ENCODE measurements at places on chromosomes 11 and 22. TPM values are rescaled to one million over a fixed set of nuclear protein-coding genes. Genes with fewer than 3 reads are reported as not detected.

DNA sequence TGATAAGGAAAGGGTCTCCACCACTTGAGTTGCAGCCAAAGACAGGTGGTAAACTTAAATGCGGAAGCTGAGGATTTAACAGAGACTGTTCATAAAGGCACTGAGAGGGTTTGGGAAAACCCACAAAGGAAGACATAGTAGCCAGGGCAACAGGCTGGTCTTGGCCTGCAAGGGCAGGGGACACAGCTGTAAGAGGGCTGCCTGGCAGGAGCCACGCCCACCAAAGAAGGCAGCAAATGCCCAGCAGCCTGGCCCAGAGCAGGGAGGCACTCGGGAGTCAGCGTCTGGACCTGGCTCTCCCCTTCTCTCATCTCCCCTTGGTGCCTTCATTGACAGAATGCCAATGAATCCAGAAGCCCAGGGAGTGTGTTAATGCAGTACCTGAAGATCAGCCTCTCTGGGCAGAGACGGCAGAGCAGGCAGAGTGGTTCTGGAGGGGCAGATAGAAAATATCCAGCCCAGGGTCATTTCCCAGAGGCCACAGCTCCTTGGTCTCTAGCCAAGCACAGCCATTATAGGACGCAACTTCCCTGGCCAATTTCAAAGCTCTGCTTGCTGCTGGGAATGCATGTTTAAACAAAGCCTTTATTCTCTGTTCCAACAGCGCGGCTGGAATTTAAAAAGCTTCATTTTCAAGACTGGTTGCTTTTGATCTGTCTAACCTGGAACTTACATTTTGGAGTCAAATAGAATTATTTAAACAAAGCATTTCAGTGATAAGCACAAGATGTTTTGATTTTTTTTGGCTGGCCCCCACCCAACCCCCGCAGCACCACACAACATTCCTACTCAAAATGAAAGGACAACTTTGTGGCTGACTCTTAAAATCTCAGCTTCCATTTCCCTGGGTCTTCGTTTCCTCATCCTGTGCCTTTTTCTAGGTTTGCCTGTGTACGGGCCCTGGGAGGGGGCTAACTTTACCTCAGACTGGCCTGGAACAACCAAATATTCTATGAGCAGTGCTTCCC, 125.6 kb upstream of the LMO1 start:
- no peak for DNase-seq

- DNase-seq, result no peak
Measured at GRCh38 chr22:38866399-38867123, 5.5 kb downstream of the CBX6 start.

DNA sequence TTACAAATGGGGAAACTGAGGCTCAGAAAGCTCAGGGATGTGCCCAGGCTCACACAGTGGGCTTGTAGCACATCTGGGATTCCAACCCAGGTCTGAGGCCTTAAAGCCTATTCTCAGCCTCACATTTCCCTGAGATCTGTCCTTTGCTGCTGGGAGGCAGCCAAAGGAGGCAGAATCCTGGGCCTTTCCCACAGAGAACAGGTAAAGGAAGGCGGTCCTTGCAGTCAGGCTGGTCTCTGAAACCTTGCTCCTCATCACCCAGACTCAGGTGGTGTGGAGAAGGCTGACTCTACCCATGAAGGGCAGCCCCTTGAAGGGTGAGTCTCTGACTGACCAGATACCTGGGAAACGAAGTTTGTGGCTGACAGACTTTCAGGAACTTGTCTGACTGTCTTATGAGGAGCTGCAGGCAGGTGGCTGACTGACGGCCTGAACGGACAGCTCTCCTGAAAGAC, 7.8 kb downstream of the SLCO2B1 start:
- no peak for DNase-seq

GRCh38 chr11:120248551-120249278, 8.8 kb downstream of the POU2F3 start:
- DNase-seq, result no peak

DNA sequence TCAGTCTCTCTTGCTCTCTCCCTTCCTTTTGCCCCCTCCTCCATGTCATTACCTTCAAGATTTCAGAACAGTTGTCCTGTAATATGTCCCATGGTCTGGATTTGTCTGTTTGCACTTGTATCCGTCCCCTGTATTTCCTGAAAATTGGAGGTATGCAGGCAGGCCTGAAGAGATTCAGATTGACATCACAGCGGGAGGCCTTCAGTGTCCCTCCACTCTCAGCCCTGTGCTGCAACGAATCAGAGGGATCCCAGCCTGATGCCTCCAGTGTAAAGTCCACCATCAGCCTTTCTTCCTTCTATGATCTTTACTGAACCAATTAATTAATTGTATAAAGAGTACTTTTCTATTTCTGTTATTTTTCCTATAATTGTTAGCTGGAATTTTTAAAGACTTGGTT, 57.3 kb downstream of the ELMOD1 start:
- no peak for DNase-seq

- no peak for DNase-seq
Measured at GRCh38 chr11:2090172-2091111, 48.7 kb downstream of the IGF2 start.

GRCh38 chr11:88438721-88439120, 101.2 kb upstream of the CTSC start:
- no peak for DNase-seq

- DNase-seq, result peak; percentile 70
Measured at GRCh38 chr22:30235687-30236170, 10.8 kb downstream of the LIF start.

DNA sequence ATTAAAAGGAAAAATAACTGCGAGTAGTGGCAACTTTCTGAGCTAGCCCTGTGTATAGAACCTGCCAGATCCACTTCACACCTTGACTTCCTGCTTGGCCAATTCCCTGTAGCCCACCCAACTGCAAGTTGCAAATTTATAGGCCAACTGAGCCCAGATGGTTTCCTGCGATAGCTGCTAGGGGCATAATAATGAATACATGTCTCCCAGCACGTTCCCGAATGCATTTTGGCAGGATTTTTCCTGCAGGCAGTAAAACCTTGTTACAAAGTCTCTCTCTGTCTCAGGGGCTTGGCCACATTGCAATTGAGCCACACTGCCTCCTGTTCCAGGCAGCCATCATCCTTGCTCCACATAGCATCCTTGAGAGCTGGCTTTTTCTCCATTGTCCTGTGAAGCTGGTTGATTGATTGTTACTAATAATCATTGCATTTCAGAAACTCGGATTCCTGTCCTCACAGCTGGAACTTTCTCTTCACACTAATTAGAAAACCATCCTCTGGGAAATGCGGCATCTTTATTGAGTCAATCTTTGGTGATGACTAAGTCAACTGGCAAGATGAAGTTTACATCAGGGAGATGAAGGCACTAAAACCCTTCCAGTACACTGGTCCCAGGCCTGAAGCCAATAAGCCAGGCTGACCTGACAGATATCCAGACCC, 18.6 kb upstream of the LMO2 start:
- no peak for DNase-seq

- DNase-seq, result peak; percentile 30
Measured at GRCh38 chr11:72750086-72750485, 2.1 kb downstream of the ARAP1 start.

- no peak for DNase-seq
Measured at GRCh38 chr11:126700768-126701519, 299.6 kb downstream of the KIRREL3 start.

- no peak for DNase-seq
Measured at GRCh38 chr11:66595245-66595904, 2.4 kb downstream of the CCS start.

GRCh38 chr11:8381343-8381742, 117.7 kb upstream of the LMO1 start:
- DNase-seq, result no peak

GRCh38 chr11:90908074-90908473, 685.2 kb upstream of the CHORDC1 start:
- no peak for DNase-seq

GRCh38 chr11:19820100-19820499, 107.5 kb downstream of the NAV2 start:
- no peak for DNase-seq

- no peak for DNase-seq
Measured at GRCh38 chr22:24463071-24463760, 31.9 kb upstream of the UPB1 start.

- no peak for DNase-seq
Measured at GRCh38 chr11:7439746-7440320, 45.5 kb upstream of the OLFML1 start.

- DNase-seq, result no peak
Measured at GRCh38 chr22:35959121-35959800, 69.4 kb downstream of the RBFOX2 start.

DNA sequence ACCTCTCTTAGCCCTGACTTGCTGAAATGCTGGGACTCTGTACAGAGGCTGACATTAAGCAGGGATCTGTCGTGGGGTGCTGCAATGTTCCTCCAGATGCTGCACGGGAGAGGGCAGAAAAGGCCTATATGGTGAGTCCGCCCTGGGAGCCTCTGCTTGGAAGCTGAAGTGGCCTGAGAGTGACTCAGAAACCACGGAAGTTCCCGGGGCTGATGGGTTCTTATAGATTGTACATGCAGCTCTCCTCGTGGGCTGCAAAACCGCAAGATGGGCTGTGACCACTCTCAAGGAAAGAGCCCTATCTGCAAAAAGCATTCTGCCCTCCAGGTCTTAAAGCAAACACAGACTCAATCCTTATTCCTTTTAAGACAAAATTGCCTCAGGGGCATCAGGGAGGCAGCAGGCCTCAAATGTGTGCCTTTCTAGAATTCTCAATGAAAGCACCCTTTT, 5.8 kb upstream of the SLC43A3 start:
- DNase-seq, result no peak

DNA sequence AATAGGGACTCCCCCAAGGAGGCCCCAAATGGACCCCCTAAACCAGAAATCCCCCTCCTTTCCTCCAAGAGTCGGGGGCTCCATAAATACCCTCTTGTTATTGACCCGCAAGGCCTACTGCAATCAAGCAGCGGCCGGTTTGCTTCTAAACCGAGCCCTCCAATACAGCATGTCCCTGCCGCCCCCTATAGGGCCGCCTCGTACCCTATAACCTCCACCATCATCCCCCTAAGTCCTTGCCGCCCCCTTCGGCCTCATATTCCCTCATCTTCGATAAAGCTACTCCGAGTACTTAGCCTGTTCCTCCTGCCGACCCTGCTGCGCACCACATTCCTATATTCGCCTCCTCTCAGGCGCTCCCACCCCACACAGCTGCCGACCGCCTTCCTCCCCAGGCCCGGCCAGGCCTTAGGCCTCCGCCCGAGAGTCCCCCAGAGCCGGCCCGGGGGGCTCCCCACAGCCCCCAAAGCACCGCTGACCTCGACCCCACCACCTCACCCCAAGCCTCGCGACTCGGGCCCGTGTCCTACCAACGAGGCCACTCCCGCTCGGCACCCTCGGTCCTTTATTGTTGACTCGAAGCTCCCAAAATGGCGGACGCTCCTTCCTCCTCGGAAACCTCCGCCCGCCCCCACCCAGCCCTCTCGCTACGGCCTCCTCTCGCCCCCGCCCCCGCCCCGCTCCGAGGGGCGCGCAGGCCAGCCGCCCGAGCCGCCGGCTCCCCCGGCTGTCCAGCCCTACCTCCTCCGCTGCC, 430 bp downstream of the DDX6 start:
- peak; percentile 65 for DNase-seq

GRCh38 chr11:126544108-126545056, 188.9 kb downstream of the ST3GAL4 start:
- peak; percentile 70 for DNase-seq

DNA sequence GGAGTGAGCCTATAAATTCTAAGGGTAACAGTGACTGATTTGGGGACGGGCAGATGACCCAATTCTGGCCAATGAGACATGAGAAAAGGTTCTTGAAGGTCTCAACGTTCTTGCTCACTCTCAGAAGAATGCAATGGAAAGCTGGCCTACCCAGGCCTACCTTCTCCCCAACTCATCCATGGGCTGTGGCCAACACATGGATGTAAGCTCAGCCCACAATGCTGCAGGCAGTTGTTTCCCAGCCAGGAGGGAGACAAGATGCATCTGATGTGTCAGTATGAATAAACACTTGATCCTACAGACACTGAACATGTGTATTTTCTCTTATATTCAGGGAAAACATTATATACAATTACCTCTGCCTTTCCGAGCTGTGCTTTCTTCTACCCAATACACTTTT, 24.4 kb downstream of the PI4KA start:
- no peak for DNase-seq

- no peak for DNase-seq
Measured at GRCh38 chr11:70595452-70595851, 197.1 kb downstream of the CTTN start.

DNA sequence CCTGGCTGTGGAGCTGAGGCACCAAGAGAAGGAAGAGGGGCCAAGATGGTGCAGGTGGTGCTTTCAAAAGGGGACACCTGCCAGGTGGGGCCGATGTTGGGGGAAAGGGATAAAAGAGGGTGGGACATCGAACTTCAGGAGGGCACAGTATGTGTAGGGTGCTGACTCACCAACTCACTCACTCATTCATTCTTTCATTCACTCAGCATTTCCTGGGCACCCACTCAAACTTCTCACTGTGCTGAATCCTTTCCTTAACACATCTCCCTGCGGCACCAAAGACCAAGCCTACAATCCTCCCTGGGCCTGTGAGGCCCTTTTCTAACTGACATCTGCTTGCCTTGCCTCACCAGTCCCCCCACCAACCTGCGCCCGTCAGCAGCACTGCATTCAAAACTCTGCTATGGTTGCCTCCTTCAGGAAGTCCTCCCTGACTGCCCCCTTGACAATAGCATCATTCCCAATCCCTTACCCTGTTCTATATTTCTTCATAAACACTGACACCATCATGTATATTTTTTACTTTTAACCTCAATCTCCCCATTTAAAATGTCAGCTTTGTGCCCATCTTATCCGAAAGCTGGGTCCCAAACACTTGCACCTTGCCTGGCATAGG, 246.6 kb downstream of the MN1 start:
- DNase-seq, result no peak

DNA sequence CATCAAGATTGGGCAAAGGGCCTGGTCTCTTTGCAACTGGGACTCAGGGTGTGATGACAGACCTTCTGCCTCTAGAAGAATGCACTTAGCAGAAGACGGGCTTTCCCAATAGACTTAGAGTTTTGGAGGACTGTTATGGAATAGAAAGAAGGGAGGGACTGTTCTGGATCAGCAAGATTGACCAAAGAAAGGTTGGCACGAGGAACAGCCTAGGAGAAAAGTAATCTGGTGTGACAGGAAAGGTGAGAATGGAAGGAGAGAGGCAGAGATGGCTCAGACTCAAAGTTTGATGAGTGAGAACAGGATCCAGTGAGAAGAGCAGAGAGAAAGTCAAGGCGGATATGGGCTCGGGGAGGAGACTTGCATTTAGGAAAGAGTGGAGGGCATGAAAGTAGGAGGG, 23.0 kb upstream of the TMEM45B start:
- DNase-seq, result no peak

- no peak for DNase-seq
Measured at GRCh38 chr11:111236383-111236782, 9.1 kb upstream of the POU2AF2 start.

Gene PANX3
- not detected for total RNA-seq

Gene CBL
- 22.0 TPM for total RNA-seq

Gene KDM2A
- 63.9 TPM for total RNA-seq

Gene NUP50
- 48.5 TPM for total RNA-seq

Gene SYCE3
- total RNA-seq, result not detected

Gene NELL1
- 58.3 TPM for total RNA-seq

Gene RIC3
- 68.1 TPM for total RNA-seq

Gene CTSW
- total RNA-seq, result not detected

Gene APOBEC3B
- total RNA-seq, result not detected

Gene TBX10
- total RNA-seq, result not detected

Gene MMP3
- total RNA-seq, result not detected

Gene OR56A1
- 0.27 TPM for total RNA-seq

Gene VSIG10L2
- total RNA-seq, result not detected

Gene ROBO4
- 7.9 TPM for total RNA-seq

Gene CCDC89
- 1.4 TPM for total RNA-seq

Gene OLFML1
- total RNA-seq, result 2.9 TPM

Gene PPP6R3
- 173 TPM for total RNA-seq

Gene ART1
- not detected for total RNA-seq
